ENCODE measurements at places on chromosomes 7 and 10. TPM values are rescaled to one million over a fixed set of nuclear protein-coding genes. Genes with fewer than 3 reads are reported as not detected.

Gene ANLN
- 51.8 TPM for total RNA-seq

Gene CRYGN
- not detected for total RNA-seq

Gene PALS2
- 15.3 TPM for total RNA-seq

Gene PPP1R17
- not detected for total RNA-seq

Gene RELN
- total RNA-seq: not detected

Gene PPP1R3A
- not detected for total RNA-seq

Gene NKX2-3
- not detected for total RNA-seq

Gene NKX1-2
- total RNA-seq: not detected

Gene STAG3
- 15.7 TPM for total RNA-seq

Gene C10orf62
- total RNA-seq: not detected

Gene EBLN1
- not detected for total RNA-seq

Gene EVX1
- total RNA-seq: not detected

Gene WDR86
- not detected for total RNA-seq

Gene CPVL
- not detected for total RNA-seq

Gene AP3M1
- 36.5 TPM for total RNA-seq

Gene NUTM2A
- total RNA-seq: 0.43 TPM

Gene LYZL2
- total RNA-seq: not detected

Data from activated naive CD4-positive, alpha-beta T cell treated with anti-CD3 and anti-CD28 coated beads, Interleukin-2, amount 10 ng/mL, durations not matched to agents 5 hours and 36 hours (primary cell).